ENCODE measurements at places on chromosomes 6 and 20. TPM values are rescaled to one million over a fixed set of nuclear protein-coding genes. Genes with fewer than 3 reads are reported as not detected.

Gene TEAD3
- total RNA-seq: 0.31 TPM

Gene SYCP2
- 0.49 TPM for total RNA-seq

Gene FUT9
- total RNA-seq: under 0.01 TPM

Gene EYA4
- total RNA-seq: not detected

Gene KCNK17
- not detected for total RNA-seq

Gene EEF1A2
- 27.1 TPM for total RNA-seq

Gene VSTM2L
- under 0.01 TPM for total RNA-seq

Gene DSP
- 59.2 TPM for total RNA-seq

Gene FAM162B
- total RNA-seq: 0.16 TPM

Gene SEMG1
- not detected for total RNA-seq

Gene GCLC
- 33.3 TPM for total RNA-seq

Gene ARFGEF3
- 2.1 TPM for total RNA-seq

Gene KCNK5
- total RNA-seq: not detected

Gene FKBP1A
- 181 TPM for total RNA-seq

Gene SCUBE3
- 3.0 TPM for total RNA-seq

Gene ID4
- total RNA-seq: 0.19 TPM

Gene PRL
- total RNA-seq: not detected

Gene TRERF1
- 0.06 TPM for total RNA-seq

Gene TFAP2D
- total RNA-seq: not detected

Gene CUL7
- total RNA-seq: 41.9 TPM

Gene XKR7
- not detected for total RNA-seq

Gene NOTCH4
- 57.3 TPM for total RNA-seq

Gene GOPC
- total RNA-seq: 39.3 TPM

Gene RHAG
- total RNA-seq: not detected

Gene PTK7
- 2.8 TPM for total RNA-seq

Gene DOK5
- total RNA-seq: 0.16 TPM

Gene SMIM29
- 13.7 TPM for total RNA-seq
